ENCODE measurements at places on chromosomes 11 and 22. TPM values are rescaled to one million over a fixed set of nuclear protein-coding genes. Genes with fewer than 3 reads are reported as not detected.

DNA sequence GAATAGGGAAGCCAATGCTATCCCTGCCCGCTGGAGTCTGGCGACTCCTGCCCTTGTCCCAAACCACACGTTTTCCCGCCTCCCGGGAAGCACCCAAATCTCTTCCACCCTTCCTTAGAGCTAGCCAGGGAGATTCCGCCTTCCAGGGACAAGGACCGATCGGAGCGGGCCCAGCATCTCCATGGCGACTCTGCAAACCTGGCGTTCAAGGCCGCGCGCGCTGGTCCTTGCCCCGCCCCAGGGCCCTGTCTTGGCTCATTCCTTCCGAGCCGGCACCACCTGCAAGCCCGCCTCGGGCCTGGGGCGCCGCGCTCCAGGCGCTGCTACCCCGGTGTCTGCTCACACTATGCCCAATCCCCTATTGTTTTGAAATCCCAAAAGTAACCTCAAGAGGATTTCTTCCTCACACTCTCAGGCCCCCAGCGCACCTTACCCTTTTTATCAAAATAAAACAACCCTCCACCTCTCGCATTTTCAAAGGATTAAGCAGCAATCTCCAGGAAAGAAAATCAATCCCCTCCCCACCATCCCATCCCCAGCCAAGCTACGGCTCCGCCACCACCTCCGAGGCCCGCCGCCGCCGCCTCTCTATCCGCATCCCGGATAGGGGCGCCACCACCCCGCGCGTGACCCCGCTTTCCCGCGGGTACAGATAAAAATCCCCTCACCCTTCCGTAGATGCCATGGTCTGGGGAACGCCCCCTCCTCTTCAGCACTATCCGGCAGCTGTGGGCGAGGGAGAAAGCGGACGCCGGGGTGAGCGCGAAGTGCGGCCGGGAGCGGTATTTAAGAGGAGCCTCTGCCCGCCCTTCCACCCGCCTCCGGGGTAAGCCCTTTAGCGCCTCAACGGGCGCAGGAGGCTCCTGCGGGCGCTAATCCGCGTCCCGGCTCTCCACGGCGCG, 825 bp downstream of the SLC1A2 start:
- DNase-seq, result peak; percentile 23

Gene PKP3
- 0.36 TPM for polyA plus RNA-seq

Gene MS4A14
- 0.65 TPM for polyA plus RNA-seq

Gene APOA1
- polyA plus RNA-seq, result 1.8 TPM

Data from hindlimb muscle (tissue), 1 donor.